Stimulated activated CD8-positive, alpha-beta memory T cell treated with anti-CD3 and anti-CD28 coated beads, Interleukin-15, amount 100 ng/mL, for 48 hours (primary cell): ENCODE measurements at places on chromosomes 4 and X.

DNA sequence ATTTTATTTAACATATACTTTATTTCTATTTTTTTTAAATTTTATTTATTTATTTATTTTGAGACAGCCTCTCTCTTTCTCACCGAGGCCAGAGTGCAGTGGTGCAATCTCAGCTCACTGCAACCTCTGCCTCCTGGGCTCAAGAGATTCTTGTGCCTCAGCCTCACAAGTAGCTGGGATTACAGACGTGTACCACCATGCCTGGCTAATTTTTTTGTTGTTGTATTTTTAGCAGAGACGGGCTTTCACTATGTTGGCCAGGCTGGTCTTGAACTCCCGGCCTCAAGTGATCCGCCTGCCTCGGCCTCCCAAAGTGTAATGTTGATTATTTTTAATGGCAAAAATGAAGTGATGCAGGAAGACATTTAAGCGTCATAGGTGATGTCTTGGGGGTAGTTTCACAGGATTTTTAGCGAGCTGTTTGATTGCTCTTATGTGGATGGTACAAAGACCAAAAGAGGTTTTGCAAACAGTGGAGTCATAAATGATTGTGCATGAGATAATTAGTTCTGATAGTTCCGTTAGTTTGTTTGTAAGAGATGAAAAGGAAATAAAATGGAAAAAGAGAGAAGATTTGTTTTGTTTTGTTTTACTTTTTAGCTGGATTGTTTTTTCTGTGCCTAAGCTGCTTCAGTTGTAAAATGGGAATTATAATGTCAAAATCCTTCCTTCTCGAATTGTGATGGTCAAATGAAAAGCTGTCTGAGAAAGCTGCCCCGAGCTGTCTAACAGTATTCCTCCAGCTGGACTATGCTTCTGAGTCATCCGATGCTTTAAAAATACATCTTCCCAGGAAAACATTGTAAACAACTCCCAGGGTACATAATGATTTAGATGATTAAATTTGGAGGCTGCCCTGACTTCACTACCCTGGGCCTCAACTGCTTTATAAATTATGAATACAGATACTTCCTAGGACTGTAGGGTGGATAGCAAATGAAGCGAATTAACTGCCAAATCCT is 14.7 kb downstream of the RHOH start:
- no peak for DNase-seq

- no peak for DNase-seq
Observed at GRCh38 chrX:153499341-153499740, 4.6 kb downstream of the BGN start.

DNA sequence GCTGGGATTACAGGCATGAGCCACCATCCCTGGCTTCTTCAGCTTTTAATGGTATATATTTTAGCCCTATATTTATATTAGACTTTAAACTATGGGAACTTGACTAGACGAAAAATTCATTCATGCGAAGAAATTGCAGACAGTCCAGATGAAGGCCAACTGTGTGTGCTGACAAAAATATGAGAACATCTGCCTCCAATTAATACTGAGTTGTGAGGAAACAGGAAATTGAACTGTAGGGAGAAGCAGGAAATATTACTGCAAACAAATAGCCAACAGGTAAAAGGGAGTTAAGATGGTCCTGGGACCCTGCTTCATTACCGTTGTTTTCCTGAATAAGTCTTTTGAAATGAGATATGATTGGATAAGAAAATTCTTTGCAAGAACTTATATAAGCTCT is 26.3 kb downstream of the MGARP start:
- DNase-seq, result no peak

GRCh38 chr4:74433541-74434172 is 11.3 kb upstream of the AREG start:
- DNase-seq, result no peak

DNA sequence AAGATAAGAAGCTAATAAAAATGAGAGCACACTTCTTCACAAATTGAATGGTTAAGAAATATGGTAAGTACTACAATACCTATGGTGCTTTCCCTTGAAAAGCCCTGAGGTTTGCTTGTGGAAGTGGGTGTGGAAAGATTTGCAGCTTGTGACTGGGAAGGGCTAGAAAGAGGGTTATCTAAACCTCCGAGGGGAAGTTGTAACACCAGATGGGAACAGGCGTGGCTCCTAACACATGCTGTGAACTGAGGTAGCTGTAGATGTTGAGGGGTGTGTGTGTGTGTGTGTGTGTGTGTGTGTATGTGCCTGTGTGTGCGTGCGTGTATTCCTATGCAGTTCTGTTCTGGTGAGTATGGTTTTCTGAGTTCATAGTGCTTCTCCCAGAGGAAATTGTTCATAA is 21.5 kb downstream of the FRMPD4 start:
- no peak for DNase-seq

- DNase-seq, result no peak
Observed at GRCh38 chr4:116515959-116516358, 569.4 kb downstream of the TRAM1L1 start.

GRCh38 chrX:38172596-38172995 is 48.1 kb downstream of the SRPX start:
- no peak for DNase-seq

DNA sequence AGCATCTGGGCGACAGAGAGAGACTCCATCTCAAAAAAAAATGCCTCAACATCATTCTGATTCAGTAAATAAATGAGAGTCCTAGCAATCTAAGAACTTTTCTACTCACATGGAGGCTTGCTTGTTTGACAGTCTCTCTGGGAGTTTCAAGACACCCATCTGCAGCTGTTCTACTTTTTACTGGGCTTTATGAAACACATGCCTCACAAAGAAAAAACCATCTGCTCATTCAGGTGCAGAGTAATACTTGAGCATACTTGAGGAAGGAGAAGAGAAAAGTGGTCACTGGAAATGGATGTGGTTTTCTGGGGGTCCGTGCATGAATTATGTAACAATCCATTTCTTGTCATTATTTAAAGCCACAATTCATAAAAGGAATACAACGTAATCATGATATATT is 87.1 kb upstream of the DDX53 start:
- DNase-seq, result no peak

DNA sequence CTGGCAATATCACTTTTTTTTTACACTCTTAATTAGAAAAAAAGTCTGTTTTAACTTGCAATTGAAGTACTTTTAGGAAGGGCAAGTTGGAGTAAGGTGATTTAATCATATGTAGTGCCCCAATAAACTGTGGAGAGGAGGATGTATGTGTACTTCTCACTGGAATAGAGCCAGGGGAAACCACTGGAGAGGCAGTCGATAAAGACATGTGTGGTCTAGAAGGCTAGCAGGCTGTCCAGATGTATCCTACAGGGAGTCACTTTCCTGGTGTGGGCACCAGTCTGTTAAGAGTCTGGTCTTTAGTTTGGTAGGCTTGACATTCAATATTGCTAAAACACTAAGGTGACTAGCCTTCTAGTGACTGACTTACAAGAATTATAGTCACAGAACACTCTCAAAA is 9.6 kb upstream of the SGMS2 start:
- no peak for DNase-seq

GRCh38 chr4:40232610-40233009 is 35.8 kb downstream of the RHOH start:
- no peak for DNase-seq

DNA sequence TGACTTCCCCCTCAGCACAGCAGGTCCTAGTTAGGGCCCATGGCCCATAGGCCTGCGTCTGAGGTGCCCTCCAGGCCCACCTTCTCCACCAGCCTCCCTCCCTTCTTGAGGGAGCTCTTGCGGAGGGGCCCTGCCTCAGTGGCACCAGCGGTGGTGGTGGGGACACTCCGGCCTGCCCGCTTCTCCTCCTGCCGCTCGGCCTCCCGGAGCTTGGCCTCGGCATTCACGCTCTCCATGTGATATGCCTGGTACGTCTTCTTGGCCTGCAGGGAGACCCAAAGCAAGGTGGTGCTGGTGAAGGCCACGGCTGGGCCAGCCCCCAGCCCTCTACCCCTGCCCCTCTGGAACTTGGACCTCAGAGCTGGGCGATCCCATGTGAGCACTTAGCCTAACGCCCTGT is 5.5 kb downstream of the ARHGAP4 start:
- no peak for DNase-seq

DNA sequence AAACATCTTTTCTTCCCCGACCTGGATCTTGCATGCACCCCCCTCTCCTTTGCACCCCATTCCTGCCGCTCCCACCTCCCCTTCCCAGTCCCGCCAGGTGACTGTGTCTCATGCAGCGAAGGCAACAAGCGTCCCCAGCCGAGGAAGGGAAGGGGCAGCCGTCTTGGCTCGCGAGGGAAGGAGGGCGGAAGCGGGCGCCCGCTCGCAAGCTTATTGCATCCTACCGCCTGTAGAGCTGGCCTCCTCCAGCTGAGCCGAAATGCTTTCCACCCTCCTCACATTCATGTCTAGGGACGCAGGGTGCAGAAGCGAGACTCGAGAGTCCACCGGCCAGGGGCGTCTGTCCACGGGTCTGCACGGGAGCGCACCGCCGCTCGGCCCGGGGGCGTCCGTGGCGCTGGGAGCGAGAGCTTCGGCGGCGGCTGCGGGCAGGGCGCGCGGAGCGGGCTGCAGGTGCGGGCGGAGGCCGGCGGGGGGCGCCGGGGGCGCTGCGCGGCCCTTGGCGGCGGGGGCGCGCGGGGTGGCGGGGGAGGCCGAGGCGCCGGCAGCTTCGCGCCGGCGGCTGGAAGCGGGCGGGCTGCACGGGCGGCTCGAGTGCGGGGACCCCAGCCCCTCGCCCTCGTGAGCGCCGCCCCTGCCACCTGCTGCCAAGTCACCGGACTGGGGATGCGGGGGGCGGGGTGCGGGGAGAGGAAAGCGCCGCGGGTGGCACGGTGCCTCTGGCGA is at the start of gene KCNIP4:
Gene KCNIP4 (minus strand): TSS at position 426 of the 726 bp plus-strand sequence.
- no peak for DNase-seq

DNA sequence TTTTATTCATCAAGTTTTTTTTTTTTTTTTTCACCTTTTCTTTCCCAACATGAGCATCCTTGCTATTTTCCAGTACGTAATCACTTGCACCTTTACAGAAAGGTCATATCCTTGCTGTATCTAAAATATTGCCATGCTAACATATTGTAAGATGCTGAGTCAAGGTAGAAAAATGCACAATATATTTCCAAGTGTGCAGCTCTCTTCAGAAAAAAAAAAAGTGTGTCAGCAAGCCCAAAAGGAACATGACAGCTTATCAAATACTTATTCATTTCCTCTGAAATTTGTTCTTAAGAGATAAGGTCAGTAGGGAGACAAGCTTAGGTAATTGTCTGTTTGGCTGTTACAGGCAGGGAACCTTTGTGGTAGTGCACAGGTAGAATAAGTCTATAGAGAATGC is 27.0 kb downstream of the SH2D1A start:
- no peak for DNase-seq

GRCh38 chr4:2417226-2417764 is 1.1 kb downstream of the ZFYVE28 start:
- DNase-seq, result no peak

DNA sequence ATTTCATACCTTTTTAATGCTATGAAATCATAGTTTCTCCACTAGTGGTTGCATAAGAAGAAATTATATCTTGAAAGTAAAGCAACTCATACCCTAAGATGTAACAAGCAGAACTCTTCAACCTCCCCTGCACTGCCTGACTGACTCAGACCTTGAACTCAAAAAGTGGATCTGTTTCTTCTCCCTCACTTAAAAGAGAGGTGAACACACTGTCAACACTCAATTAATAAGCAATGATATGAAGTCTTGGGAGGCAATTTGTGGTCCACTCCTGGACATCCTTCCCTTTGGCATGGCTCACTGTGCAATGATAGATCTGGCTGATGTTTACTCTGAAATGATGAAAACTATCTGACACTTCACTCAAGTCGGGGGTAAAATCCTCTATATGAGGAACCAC is 282.0 kb upstream of the DKK2 start:
- DNase-seq, result no peak

DNA sequence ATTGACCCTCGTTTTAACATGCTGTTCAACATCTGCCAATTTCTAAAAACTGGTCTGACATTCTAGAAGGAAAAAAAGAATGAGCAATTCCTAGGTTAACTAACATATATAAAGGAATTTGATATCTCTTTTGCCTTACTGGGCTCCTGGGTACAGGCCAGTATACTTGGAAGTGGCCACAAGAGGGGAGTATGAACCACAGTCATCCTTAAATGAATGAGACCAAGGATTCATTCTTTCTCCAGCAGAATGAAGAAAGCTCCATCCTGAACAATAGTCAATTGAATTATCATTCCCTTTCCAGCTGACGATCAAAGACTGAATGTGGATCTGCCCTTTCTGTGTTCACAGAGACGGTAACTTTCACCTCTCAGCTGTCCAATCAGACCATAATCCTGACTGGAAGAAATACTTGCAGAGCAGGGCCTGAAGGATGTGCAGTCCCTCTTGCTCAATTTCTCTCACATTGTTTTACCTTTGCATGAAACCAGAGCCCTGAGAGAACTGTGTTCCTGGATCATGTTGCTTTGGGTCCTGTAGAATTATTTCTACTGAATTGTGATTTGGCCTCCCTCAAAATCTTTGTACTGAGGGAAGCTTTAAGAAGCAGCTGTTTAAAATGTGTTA is 14.8 kb upstream of the SPARCL1 start:
- no peak for DNase-seq
